ENCODE measurements at places on chromosomes 12 and 14. TPM values are rescaled to one million over a fixed set of nuclear protein-coding genes. Genes with fewer than 3 reads are reported as not detected.
A peak's percentile ranks its signal among the peaks of the same experiment; 100 is the strongest.

DNA sequence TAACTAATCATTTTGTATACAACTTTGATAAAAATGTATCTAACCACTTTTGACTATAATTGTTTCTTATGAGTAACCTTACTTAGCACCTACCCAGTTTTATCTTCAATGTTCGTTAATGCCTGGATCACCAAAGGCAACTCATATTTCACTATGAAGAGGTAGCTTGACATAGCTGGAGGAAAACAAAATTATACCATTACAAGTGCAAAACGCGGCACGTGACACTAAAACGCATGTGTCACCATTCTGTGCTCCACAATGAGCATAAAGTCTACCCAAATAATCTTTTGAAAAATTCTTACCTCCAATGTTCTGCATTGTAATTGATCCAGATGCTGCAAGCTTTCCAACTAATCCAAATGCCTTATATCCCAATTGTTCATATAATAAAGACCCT lies 5.8 kb downstream of the SLC38A2 start:
- no peak for DNase-seq
- no peaks in the 10 kb centered on the region for H3K27me3 ChIP-seq
- H3K36me3 ChIP-seq: peaks cover 29% of the 10 kb centered on the region
- H3K27ac ChIP-seq: peak overlapping the region; percentile 98
- H3K4me3 ChIP-seq: peak overlapping the region; percentile 83
- peaks cover 8% of the 10 kb centered on the region for H3K4me1 ChIP-seq

Gene LHX5
- total RNA-seq: not detected

- H3K36me3 ChIP-seq: no peaks in the 10 kb centered on the region
- no peak overlapping the region for H3K4me3 ChIP-seq
- no peak overlapping the region for H3K27ac ChIP-seq
- no peaks in the 10 kb centered on the region for H3K27me3 ChIP-seq
These were observed 177.1 kb downstream of the RMST start for GRCh38 chr12:97639702-97640101.

- no peaks in the 10 kb centered on the region for H3K27me3 ChIP-seq
- H3K36me3 ChIP-seq: no peaks in the 10 kb centered on the region
- H3K4me1 ChIP-seq: no peaks in the 10 kb centered on the region
- no peak for DNase-seq
- H3K27ac ChIP-seq: no peak overlapping the region
- no peak overlapping the region for H3K4me3 ChIP-seq
These were observed 47.5 kb downstream of the CD163L1 start for GRCh38 chr12:7396418-7396817.

- H3K27me3 ChIP-seq: no peaks in the 10 kb centered on the region
- H3K4me3 ChIP-seq: no peak overlapping the region
- peak; percentile 64 for DNase-seq
- no peak overlapping the region for H3K27ac ChIP-seq
- H3K4me1 ChIP-seq: peaks cover 2% of the 10 kb centered on the region
These were observed 5.3 kb downstream of the SSTR1 start for GRCh38 chr14:38213001-38213400.

- DNase-seq: peak; percentile 40
- no peak overlapping the region for H3K4me3 ChIP-seq
- no peak overlapping the region for H3K27ac ChIP-seq
These were observed 40.5 kb upstream of the KCNA5 start for GRCh38 chr12:5003025-5003666.

Gene TAS2R7
- not detected for total RNA-seq

Gene MFAP5
- 9.0 TPM for total RNA-seq

DNA sequence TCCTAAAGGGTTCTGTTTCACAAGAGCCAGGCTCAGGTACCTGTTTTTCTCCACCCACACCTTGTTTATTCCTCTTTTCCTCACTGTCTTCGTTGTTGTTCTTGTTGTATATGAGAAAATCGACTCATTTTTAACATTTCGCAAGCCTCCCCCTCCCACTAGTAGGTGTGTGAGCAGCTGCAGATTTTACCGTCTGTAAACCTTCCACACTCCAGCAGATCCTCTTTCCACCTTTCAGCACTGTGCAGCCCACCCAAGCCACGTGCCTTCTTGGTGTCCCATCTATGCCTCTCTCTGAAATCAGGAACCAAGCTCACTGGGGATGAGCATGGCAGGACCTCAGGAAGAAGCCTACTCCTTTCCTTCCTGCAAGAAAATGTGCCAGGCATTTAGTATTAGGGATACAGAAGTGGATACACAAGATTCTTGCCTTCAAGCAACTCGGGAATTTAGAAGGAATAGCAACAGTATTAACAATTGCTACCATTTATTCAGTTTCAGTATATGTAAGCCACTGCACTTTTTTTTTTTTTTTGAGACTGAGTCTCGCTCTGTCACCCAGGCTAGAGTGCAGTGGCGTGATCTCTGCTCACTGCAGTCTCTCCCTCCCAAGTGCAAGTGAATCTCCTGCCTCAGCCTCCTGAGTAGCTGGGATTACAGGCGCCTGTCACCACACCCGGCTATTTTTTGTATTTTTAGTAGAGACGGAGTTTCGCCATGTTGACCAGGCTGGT lies 113.6 kb downstream of the CHST11 start:
- no peak overlapping the region for H3K4me3 ChIP-seq
- no peaks in the 10 kb centered on the region for H3K36me3 ChIP-seq
- no peaks in the 10 kb centered on the region for H3K4me1 ChIP-seq
- H3K27me3 ChIP-seq: no peaks in the 10 kb centered on the region
- no peak for DNase-seq

GRCh38 chr14:88002421-88003075 lies 2.4 kb upstream of the GPR65 start:
- no peak overlapping the region for H3K4me3 ChIP-seq
- H3K4me1 ChIP-seq: no peaks in the 10 kb centered on the region
- no peaks in the 10 kb centered on the region for H3K36me3 ChIP-seq
- no peak for DNase-seq
- H3K27me3 ChIP-seq: no peaks in the 10 kb centered on the region

- H3K27ac ChIP-seq: no peak overlapping the region
- no peak for DNase-seq
- H3K4me1 ChIP-seq: peaks cover 6% of the 10 kb centered on the region
- no peaks in the 10 kb centered on the region for H3K36me3 ChIP-seq
- no peak overlapping the region for H3K4me3 ChIP-seq
These were observed 4.0 kb upstream of the MYRFL start for GRCh38 chr12:69821032-69821455.

DNA sequence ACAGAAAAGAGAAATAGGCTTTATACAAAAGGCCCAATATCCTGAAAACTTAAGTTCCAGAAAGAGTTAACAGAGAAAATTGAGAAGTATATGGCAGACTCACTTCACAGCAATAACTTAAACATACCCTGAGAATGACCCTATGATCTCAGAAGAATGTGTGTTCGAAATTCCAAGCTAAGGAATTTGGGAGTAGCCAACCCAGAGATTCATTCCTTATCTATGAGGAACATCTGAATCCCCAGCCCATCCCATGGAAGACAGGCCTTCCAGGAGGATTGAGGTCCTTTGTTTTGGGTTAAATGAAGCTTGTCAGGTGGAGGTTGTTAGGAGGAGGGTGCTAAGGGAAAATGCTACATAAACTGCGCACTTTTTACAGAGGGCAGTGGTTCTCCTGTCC lies 7.5 kb upstream of the SAV1 start:
- no peaks in the 10 kb centered on the region for H3K27me3 ChIP-seq
- H3K4me3 ChIP-seq: no peak overlapping the region
- H3K36me3 ChIP-seq: no peaks in the 10 kb centered on the region
- peaks cover 23% of the 10 kb centered on the region for H3K4me1 ChIP-seq

Gene BAZ2A
- 15.9 TPM for total RNA-seq

DNA sequence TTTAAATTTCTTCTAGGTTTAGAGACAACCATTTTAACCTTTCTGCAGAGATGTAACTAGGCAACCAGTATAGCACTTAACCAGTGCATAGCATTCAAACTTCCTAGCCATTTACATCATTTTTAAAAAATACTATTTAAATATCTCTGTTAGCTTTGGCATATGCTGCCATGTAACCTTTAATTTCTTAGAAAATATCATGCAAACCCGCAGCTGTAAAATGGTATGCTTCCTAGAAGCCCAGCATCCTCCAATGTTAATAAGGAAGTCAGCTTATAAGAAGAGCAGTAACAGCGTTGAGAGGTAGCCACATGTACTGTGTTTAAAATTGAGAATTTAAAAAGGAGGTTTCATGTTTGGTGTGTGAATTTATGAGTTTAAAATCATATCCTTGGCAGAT lies 22.8 kb downstream of the GNG2 start:
- H3K36me3 ChIP-seq: no peaks in the 10 kb centered on the region
- no peaks in the 10 kb centered on the region for H3K27me3 ChIP-seq
- no peak overlapping the region for H3K4me3 ChIP-seq
- peaks cover 5% of the 10 kb centered on the region for H3K4me1 ChIP-seq
- no peak for DNase-seq

- H3K27ac ChIP-seq: no peak overlapping the region
- H3K4me1 ChIP-seq: peaks cover 5% of the 10 kb centered on the region
- H3K36me3 ChIP-seq: no peaks in the 10 kb centered on the region
- no peak overlapping the region for H3K4me3 ChIP-seq
These were observed 92.6 kb upstream of the TMPO start for GRCh38 chr12:98422812-98423211.

DNA sequence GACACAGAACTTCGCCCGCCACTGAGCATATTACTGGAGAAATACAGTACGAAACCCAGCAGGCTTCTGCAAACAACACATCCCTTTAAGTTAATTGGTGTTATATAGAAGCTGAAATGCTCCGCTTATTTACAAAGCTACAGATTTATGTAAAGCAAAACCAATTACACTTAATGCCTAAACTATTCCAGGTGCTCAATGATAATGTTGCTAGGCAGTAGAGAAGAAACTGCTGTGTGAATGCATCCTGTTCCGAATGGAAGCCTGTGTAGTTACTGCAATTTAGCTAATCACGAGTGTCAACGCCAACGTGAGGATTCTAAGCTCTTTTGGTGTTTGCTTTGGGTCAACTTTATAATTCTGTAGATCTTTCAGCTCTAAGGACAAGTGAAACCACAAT lies 89.8 kb downstream of the SLC15A5 start:
- no peak overlapping the region for H3K4me3 ChIP-seq
- H3K4me1 ChIP-seq: no peaks in the 10 kb centered on the region
- DNase-seq: no peak
- H3K27me3 ChIP-seq: no peaks in the 10 kb centered on the region
- no peaks in the 10 kb centered on the region for H3K36me3 ChIP-seq
- no peak overlapping the region for H3K27ac ChIP-seq

DNA sequence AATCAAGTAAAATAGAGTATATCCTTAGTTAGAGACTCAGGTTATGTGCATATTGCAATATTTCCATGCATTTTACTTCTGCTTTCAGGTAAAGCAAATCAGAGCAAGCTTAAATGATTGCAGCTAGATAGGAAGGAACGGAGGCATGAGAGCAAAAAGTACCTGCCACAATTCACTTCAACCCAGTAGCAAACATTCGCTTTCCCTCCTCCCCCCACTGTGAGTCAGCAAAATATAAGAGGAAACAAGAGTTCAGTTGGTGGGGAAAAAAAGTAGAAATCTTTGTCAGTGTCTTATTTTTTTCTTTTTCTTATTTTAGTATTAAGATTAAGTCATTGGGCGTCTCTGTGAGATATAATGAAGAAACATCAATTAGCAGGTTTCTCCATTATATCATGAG lies 475.4 kb downstream of the NPAS3 start:
- H3K4me3 ChIP-seq: no peak overlapping the region
- no peaks in the 10 kb centered on the region for H3K4me1 ChIP-seq
- no peak overlapping the region for H3K27ac ChIP-seq
- H3K27me3 ChIP-seq: no peaks in the 10 kb centered on the region
- no peak for DNase-seq

DNA sequence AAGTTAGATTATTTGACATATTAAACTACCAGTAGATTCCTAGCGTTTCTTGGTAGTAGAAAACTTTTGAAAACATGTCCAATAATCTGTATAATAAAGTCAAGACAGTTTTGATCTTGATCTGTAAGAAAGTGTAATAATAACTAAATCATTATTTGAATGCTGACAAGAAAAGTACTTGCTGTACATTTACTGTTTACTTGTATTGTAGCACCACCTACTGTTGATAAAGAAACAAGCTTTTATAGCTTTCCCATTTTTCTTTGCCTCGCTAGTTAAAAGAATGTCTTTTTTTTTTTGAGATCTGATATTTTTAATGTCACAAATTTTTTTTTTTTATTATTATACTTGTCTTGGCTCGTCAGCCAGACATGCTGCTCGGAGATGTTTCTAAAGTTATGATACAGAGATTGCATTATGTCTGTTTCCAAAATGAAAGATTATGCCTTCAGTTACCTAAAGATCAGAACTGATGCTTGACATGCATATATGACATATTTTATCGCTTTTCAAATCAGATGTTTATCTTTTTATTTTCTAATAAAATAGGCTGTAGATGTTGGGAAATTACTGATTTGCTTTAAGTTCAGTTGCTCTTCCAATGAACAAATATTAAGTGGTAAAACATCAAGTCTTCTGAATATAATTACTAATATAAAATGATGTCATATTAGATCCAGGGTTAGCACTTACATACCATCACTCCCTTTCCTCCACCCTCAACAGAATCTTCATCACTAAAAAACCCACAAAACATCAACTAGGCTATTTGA lies 140.5 kb downstream of the AKAP6 start:
- DNase-seq: peak; percentile 82
- H3K36me3 ChIP-seq: no peaks in the 10 kb centered on the region
- no peaks in the 10 kb centered on the region for H3K27me3 ChIP-seq
- no peak overlapping the region for H3K27ac ChIP-seq

DNA sequence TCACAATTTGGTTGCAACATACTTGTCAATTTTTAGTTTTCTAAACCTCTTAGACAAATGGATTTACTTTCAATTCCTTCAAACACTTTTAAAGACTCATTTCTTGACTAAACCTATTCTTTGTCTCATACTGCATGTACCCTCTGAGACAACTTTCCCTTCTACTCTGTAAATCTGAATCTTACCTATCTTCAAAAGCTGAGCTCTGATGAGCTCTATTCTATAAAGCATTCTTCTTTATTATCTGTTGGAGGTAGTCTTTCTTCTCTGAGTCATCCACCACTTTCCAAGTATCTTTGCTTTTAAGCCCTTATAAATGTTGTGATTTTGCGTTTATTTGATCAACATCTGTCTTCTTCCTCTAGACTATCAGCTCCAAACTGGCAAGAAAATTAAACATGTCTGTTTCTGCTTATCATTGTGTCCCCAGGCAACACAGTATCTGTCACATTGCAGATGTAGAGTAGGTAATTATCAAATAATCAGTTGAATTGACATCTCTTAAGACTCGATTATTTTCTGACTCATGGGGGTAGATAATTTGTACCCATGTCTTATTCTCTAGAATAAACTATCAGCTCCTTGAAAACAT lies 265.6 kb upstream of the FAR2 start:
- H3K36me3 ChIP-seq: no peaks in the 10 kb centered on the region
- no peak overlapping the region for H3K4me3 ChIP-seq
- H3K27ac ChIP-seq: no peak overlapping the region
